Stromal cell of bone marrow (primary cell): ENCODE measurements at places on chromosomes 16 and 17.

GRCh38 chr16:11299865-11300559, 18.9 kb upstream of the PRM1 start:
- no peak for DNase-seq

GRCh38 chr17:50945779-50946222, 79.6 kb upstream of the TOB1 start:
- no peak for DNase-seq

DNA sequence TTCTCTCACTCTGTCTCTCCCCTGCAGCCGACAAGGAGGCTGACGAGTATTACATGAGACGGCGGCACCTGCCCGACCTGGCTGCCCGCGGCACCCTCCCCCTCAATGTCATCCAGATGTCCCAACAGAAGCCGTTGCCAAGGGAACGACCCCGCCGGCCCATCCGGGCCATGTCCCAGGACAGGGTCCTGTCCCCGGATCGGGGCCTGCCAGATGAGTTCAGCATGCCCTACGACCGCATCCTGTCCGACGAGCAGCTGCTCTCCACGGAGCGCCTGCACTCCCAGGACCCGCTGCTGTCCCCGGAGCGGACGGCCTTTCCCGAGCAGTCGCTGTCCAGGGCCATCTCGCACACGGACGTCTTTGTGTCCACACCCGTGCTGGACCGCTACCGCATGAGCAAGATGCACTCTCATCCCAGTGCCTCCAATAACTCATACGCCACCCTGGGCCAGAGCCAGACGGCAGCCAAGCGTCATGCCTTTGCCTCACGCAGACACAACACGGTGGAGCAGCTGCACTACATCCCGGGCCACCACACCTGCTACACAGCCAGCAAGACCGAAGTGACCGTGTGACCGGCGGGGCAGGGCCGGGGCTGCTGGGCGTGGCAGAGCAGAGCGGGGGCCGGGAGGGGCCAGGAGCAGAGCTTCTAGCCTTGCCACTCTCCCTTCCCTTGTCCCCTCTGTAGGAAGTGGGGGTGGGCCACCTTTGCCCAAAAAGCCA, 40.4 kb upstream of the DNAH9 start:
- DNase-seq = no peak

GRCh38 chr17:74361230-74362068, at the start of gene BTBD17:
Gene BTBD17, minus strand, starts transcription at chr17:74361868. Its CDS starts 49 bp downstream, at chr17:74361819.
- no peak for DNase-seq

DNA sequence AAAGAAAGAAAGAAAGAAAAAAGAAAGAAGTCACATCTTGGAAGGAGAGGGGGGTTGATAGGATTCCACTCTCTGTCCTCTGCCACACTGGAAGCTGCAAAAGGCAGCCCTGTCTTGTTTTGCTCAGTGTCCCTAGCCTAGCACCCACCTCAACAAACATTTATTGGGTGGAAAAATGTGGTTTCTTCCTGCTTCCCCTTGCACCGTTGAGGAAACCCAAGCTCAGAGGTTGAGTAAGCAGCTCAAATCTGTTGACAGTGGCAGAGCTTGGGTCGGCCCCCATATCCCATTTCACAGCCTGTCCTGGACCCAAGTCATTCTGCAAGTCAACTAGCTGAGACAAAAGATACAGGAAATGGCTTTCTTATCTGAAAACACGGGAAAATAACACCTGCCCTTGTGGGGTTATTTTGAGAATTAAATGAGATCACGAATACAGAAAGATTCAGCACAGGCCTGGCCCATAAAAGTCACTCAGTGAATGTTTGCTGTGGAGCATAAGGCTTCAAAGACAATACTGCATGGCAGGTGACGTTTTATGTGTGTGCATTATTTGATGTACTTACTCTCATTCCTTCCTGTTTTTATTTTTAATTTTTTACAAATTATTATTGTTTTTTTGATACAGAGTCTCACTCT, 63.6 kb downstream of the SCNN1B start:
- DNase-seq = no peak

- DNase-seq = peak; percentile 99
These were observed 20.5 kb upstream of the JPH3 start for GRCh38 chr16:87581857-87582215.

GRCh38 chr16:67902831-67903230, 9.8 kb downstream of the PSKH1 start:
- DNase-seq = no peak

DNA sequence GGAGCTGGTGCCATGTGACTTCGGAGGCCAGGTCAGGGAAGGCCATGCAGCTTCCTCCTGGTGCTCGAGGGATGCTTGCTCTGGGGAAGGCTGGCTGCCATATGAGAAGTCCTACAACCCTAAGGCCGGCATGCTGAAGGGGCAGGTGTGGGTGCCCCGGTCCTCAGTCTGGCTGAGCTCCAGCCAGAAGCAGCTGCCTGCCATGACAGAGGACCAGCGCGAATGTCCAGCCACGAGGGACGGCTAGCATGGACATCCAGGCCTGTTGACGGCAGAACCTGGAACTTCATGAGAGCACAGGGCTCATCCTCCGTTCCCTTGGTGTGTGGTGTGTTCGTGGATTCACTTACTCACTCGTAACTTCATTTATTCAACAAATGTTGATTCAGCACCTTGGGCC, 140.6 kb downstream of the IRF8 start:
- no peak for DNase-seq

DNA sequence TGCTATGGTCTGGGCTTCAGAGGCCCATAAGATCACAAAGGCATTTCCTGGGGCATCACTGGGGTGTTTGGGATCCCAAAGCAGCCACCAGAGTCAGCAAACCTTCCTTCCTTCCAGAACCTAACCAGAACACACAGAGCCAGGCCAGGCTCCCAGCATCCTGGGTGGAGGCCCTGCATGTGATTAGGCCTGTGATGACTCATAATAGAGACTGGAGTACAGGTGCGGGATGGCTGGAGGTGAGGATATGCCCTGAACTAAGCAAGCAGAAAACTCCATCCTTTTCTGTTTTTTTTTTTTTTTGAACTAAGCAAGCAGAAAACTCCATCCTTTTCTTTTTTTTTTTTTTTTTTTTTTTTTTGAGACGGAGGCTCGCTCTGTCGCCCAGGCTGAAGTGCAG, 17.7 kb upstream of the GFOD2 start:
- DNase-seq = no peak

GRCh38 chr17:77217566-77217965, 76.8 kb downstream of the SEC14L1 start:
- no peak for DNase-seq

- DNase-seq = no peak
These were observed 72.2 kb downstream of the RMI2 start for GRCh38 chr16:11417487-11417886.

DNA sequence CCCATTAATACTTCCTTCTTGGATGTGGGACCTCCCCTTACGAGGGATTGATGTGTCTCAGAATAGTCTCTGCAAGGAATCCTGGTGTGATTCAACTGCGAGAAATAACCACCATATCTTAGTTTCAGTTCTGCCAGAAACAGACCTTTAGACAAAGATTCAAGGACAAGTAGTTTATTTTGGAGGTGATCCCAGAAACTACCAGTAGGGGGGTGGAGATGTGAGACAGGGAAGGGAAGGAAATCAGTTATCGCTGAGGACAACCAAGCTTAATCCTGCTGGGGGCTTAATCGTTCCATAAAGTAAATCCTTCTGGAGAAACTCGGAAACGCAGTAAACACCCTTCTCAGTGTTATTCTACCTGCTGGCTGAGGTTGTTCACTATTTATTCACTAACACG, 5.0 kb upstream of the SDR42E1 start:
- DNase-seq = peak; percentile 46

- DNase-seq = no peak
These were observed 95.5 kb downstream of the CHD9NB start for GRCh38 chr16:52957199-52957598.
